ENCODE measurements at places on chromosomes 6 and 20. TPM values are rescaled to one million over a fixed set of nuclear protein-coding genes. Genes with fewer than 3 reads are reported as not detected.

DNA sequence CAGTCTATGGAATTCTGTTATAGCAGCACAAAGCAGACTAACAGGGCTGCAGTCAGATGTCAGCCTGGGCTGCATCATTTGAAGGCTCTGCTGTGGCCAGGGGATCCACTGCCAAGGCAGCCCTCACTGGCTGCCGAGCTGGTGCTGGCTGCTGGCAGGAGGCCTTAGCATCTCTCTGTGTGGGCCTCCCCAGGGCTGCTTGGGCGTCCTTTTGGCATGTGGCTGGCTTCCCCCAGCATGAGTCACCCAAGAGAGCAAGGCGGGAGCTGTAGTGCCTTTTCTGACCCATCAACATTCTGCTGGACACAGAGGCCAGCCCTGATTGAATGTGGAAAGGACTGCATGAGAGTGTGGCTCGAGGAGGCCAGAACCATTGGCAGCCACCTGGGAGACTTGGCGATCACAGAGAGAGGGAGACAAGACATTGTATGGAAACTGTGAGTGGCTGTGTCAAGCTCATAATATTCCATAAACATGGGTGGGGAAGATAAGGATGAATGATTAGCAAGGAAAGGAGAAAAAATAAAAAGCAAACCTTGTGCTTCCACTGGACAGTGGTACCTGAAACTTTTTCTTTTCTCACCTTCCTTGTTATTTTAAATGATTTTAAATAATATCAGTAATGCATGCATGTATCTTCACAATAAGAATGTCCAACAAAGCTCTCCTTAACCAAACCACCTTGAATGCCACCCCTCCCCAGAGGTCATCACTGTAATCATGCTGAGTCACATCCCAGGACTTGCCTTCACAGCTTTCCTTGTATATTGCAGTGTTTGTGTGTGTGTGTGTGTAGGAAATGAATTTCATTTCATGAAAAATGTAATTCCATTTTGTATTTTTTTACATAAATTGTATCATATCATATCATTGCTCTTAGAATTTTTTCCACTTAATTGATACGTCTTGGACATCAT lies 55.0 kb upstream of the VSX1 start:
- H3K4me1 ChIP-seq: no peaks in the 10 kb centered on the region
- DNase-seq: no peak
- H3K36me3 ChIP-seq: no peaks in the 10 kb centered on the region
- no peak overlapping the region for H3K4me3 ChIP-seq
- no peaks in the 10 kb centered on the region for H3K27me3 ChIP-seq

DNA sequence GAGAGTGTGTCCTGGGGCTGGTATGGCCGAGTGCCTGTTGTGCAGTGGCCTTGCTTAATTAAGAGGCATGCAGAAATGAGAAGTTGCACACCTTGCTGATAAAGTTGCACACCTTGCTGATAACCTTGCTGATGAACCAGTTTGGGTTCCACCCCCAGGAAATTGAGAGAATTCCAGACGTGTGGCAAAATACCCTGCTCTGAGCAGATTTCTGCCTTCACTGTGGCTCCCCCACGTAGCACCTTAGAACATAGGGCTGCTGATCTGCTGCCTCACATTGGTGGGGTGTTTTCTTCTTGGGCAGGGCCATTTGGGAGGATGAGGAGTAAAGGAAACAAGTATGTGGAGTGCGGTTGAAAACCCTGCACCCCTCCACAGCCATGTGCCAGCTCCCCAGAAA lies 22.5 kb upstream of the ADRM1 start:
- no peak for DNase-seq
- H3K4me1 ChIP-seq: peaks cover 5% of the 10 kb centered on the region
- H3K36me3 ChIP-seq: peaks cover 96% of the 10 kb centered on the region
- no peak overlapping the region for H3K4me3 ChIP-seq
- no peak overlapping the region for H3K27ac ChIP-seq

GRCh38 chr20:31488115-31488514 lies 13.0 kb downstream of the REM1 start:
- peaks cover 9% of the 10 kb centered on the region for H3K4me1 ChIP-seq
- H3K27ac ChIP-seq: no peak overlapping the region
- H3K4me3 ChIP-seq: no peak overlapping the region
- DNase-seq: no peak

Gene ZSWIM3
- 2.3 TPM for total RNA-seq

Gene RSPO3
- 59.5 TPM for total RNA-seq
